ENCODE measurements at places on chromosomes 3 and 15. TPM values are rescaled to one million over a fixed set of nuclear protein-coding genes. Genes with fewer than 3 reads are reported as not detected.

The ATP13A5 gene
- total RNA-seq: not detected

The GP5 gene
- 1.9 TPM for total RNA-seq

The KNSTRN gene
- total RNA-seq: 42.7 TPM

The NLGN1 gene
- not detected for total RNA-seq

The FNDC3B gene
- 38.1 TPM for total RNA-seq

The SLMAP gene
- total RNA-seq: 62.0 TPM

The CCDC191 gene
- total RNA-seq: 2.6 TPM

The PLSCR5 gene
- not detected for total RNA-seq

The PAK6 gene
- total RNA-seq: 0.22 TPM

All from T-helper 1 cell treated with Interleukin-12 subunit alpha and Interleukin-12 subunit beta and Interleukin-4 antibody, amounts not matched to agents 30 ng/mL and 1 ng/mL, for 36 hours (primary cell).